Ammon's horn (tissue), 1 donor: ENCODE measurements at places on chromosomes 4 and X.

GRCh38 chrX:72026341-72027023, 105.2 kb downstream of the RTL5 start:
- DNase-seq = no peak

- DNase-seq = no peak
Measured at GRCh38 chrX:136731207-136731782, 49.4 kb downstream of the ARHGEF6 start.

- DNase-seq = peak; percentile 67
Measured at GRCh38 chr4:120853161-120853935, 69.2 kb downstream of the PRDM5 start.

DNA sequence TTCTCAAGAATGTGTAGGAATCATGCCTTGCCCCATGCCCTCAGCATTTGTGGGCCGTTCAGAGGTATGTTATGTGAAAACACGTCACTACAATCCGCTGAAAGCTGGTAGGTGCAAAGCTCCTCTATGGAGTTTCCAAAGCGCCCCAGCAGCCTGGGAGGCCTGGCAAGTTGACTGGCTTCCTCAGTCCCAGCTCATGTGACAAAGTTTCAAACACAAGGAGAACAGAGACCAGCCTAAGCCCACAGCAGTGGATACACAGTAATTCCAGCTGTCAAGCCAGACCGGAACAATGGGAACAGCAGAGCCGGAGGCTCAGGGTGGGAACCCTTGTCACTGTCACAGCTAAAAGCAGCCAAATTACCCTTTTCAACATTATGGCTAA, 33.5 kb downstream of the NAT8L start:
- DNase-seq = peak; percentile 40

DNA sequence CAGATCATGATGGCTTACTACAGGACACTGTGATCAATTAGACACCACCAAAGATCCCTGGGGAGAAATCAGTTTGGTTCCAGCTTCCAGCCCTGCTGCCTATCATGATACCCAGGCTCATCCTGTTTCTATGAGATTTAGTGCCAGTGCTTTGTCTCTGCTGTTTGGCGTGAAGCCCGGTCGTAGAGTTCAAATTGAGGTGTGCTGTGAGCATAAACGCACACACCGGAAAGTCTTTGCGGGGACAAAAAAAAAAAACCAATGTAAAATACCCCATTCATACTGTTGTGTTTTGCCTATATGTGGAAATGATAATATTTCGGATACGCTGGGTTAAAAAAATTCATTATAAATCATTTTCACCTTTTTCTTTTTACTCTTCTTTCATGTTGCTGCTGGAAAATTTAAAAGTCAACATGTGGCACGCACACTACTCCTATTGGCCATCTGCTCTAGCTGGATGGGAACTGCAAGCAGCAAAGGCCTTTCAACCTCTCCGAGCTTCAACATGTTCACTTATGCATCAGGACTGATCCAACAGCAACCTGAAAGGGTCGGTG, 607 bp upstream of the DKC1 start:
- DNase-seq = no peak

- DNase-seq = no peak
Measured at GRCh38 chr4:83237591-83237990, 47.0 kb downstream of the COQ2 start.

- DNase-seq = no peak
Measured at GRCh38 chrX:85065512-85066198, 62.0 kb downstream of the APOOL start.

- no peak for DNase-seq
Measured at GRCh38 chr4:13449590-13449989, 34.5 kb downstream of the RAB28 start.

DNA sequence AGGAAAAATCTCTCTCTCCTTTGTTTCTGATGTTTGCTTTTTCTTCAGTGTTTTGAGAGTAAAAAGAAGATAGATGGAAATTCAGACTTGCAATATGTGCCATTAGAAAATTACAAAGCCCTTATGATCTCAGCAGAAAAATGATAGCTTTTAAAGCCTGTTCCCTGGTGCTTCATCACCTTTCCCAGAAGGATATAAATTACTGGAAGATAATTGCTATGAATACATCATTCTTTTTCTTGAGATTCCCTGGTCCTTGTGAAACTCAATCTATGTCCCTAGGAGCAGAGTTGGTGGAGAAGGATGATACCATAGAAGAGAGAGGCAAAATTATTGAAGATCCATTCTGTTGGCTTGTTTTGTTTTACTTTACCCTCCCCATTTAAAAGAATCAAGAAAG, 86.5 kb downstream of the GLRA3 start:
- no peak for DNase-seq

DNA sequence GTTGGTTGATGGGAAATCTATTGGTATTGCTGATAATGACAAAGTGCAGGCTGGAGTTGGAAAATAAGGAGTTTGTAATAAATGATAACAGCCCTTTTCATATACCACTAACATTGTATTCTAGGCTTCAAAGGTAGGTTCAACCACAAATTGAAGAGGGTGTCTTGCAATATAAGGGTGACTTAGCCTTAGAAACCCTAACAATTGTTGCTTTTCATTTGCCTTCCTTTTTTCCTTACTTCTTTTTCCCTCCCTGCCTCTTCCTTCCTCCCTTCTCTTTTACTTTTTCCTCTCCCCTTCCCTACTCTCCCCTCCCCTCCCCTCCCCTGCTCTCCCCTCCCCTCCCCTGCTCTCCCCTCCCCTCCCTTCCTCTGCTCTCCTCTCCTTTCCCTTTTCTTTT, 10.9 kb upstream of the AGA start:
- no peak for DNase-seq

DNA sequence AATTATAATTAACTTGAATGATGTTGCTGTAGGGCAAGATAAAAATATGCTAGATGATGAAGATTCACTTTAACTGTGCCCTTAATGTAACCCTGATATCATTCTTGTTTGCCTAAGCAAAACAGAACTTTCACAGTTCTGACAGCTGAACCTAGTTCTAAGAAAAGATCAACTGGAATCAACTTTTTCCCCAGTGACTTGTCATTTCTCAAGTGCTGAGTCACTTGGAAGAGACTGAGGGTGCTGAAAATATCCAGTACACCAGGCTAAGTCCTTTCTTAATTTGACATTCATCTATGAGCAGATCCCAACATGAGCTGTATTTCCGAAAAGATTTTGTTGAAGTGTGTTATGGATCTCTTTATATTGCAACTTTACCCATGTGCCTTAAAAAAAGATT, 140.4 kb downstream of the MID1IP1 start:
- no peak for DNase-seq

DNA sequence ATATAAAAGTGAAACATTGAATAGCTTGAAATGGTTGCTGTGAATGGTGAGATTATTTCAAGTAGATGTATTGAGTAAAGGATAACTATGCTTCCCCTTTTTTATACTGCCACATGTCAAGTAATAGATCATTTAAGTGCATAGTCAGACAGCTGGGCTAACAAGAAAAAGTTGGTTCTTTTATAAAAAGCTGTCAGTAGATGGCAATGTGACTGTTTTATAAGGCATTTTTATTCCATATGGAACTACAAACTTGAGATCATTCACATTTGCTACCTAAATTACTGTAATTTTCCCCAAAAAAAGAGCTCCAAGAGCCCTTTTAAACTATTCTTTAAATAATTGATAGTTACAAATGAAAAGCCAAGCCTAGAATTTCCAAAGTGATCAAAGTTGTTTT, 831.0 kb downstream of the C4orf33 start:
- peak; percentile 4 for DNase-seq

DNA sequence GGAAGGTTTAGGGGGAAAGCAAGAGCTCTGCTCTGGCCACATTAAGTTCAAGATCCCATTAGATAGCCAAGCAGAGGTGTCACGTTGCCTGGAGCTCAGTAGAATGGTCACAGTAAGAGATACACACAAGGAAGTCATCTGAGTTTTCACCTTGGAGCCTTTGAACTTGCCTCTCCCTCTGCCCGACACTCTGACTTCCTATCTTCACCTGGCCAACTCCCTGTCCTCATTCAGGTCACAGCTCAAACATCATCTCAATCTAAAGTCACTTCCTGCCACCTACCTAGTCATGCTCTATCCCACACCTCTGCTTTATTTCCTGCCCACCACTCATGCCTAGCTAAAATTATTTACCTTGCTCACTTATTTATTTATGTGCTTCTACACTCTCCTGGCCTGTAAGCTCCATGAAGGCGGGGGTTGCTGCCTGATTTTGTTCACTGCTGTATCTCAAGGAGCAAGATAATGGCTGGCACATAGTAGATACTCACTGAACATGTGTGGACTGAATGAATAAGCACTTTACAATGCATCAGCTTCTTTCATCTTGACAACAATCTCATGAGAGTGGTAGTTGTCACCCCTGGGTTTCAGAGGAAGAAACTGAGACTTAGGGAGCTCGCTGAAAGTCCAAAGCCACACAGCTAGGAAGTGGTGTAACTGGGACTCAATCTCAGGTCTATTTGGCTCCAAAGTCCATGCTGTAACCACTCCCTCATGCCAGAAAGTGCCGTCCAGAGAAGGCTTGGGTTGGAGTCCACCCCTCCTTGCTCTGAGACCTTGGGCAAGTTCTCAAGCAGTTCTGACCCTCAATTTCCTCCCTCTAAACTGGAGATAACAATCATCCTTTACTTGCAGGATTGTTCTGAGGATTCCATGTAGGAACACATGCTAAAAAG, 40.3 kb downstream of the EFNB1 start:
- no peak for DNase-seq

DNA sequence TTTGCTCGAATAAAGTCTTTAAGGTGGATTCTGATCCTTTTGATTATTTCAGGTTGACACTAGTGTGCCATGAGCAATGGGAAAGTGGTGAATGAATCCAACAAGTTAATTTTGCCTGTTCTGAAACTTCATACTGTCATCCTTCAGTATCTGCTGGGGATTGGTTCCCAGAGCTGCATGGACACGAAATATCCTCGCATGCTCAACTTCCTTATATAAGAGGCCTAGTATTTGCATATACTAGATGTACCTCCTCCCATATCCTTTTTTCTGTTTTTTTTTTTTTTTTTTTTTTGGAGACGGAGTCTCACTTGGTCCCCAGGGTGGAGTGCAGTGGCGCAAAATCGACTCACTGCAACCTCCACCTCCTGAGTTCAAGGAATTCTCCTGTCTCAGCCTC, 23.0 kb upstream of the PDS5A start:
- no peak for DNase-seq

GRCh38 chrX:122047261-122047660, 999.9 kb downstream of the GLUD2 start:
- no peak for DNase-seq

DNA sequence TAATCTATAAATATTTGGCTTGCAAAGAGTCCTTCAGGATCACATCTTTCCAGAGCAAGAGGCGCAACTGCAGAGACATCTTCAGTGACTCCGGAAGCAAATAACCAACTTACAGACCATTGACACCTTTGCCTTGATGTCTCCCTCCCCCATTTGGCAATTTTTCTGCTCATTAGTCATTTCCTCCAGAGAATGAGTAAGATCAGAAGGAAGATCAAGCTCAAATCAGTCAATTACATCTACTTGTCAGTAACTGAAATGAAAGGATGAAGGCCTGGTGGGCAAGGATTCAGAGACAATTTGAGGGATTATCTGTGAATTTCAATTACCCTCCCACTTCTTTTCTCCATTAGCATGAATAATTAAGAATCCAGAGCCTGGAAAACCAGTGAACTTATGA, 665.6 kb upstream of the CPEB2 start:
- no peak for DNase-seq

GRCh38 chrX:121455890-121456289, 408.5 kb downstream of the GLUD2 start:
- DNase-seq = no peak

- DNase-seq = no peak
Measured at GRCh38 chr4:147003956-147004809, 58.5 kb upstream of the TTC29 start.

DNA sequence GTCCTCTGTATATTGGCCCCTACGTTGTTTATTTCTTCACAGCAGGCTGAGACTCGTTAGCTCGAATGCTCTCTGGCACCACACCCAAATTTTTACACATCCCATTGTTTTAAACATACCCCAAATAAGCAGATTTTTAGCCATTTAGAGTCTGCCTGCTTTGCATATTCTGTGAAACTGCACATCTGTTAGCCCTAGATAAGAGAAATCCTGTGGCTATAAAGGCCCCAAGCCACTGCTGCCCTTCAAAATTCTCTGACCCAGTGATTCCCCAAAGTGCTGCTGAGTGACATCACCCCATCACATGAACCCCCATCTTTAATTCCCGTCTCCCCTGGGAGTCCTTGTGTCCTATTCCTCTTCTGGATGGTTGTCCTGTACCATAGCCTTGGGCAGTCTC, 20.8 kb downstream of the TEX13C start:
- no peak for DNase-seq

DNA sequence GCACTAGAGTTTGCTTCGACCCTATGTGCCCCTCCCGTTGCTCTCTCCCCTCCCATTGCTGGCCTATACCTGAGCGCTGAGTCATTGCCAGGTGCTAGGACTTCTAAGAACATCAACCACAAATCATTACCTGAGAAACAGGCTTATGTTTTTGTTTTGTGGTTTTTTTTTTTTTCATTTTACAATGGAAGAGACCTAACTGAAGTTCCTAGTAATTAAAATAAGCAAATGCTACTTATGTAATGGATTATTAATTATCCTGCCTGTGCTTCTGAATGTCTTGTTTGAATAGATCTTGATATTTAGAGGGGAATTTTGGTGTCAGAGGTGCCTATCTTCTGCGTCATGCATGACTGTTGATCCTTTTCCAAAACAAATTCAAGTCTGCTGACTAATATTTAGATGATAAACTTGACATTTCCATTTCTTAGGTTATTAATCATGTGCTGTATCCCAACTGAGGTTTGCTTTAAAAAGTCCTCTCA, 275.4 kb upstream of the CPEB2 start:
- no peak for DNase-seq

GRCh38 chr4:23930750-23931488, 41.1 kb upstream of the PPARGC1A start:
- peak; percentile 64 for DNase-seq

- DNase-seq = no peak
Measured at GRCh38 chrX:47563801-47564315, 2.9 kb downstream of the ARAF start.

DNA sequence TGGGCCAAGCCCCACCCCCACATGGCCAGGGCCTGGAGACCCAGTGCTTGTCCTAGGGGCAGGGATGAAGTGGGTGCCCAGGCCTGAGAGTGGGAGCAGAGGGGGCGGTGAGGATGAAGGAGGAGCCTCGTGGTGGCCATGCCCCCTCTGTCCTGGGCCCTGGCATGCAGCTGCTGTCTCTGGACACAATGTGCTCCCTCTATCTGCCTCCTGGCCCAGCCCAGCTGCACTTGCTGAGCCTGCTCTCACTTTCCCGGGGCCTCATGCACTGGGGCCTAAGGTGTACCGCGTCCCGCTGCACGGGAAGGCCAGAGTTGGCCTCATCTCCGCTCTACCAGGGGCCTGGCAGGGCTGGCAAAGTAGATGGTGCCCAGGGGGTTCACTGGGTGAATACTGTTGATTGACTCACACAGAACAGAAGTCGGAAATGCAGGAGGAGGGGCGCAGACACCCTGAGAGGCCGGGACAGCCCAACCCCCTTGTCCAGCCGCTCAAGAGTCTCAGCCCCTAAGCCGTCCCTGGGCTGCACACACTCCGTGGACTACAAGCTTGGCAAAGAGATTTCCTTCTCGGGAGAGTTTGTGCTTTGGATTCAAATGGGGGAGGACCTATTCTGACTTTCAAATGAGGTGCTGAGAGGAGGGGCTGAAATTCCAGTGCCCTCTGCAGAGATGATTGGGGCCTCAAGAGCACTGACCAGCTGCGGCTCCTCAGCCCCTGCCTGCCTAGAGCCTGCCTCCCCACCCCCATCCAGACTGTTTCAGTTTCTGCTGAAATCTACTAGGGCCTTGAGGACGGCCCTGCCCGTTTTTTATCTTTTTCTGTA, 112.4 kb downstream of the PSAPL1 start:
- DNase-seq = peak; percentile 83
